Metanephros (tissue), 2 donors: ENCODE measurements at places on chromosomes 7 and 10. TPM values are rescaled to one million over a fixed set of nuclear protein-coding genes. Genes with fewer than 3 reads are reported as not detected.

The MYL10 gene
- 8.8 TPM for total RNA-seq

The INPP5F gene
- 37.3 TPM for total RNA-seq

The CALML3 gene
- total RNA-seq: not detected

The UNC5B gene
- 44.9 TPM for total RNA-seq

The VGF gene
- 0.23 TPM for total RNA-seq

The TBL2 gene
- total RNA-seq: 40.6 TPM

The STAG3 gene
- 1.3 TPM for total RNA-seq

The MEST gene
- total RNA-seq: 468 TPM

The TMEM26 gene
- total RNA-seq: 6.6 TPM

The CARD11 gene
- 1.8 TPM for total RNA-seq

The CTAGE4 gene
- 5.3 TPM for total RNA-seq

The FAM13C gene
- 16.3 TPM for total RNA-seq

The DRGX gene
- not detected for total RNA-seq

The MYPN gene
- 20.4 TPM for total RNA-seq

The FEZF1 gene
- total RNA-seq: not detected

The TMEM236 gene
- total RNA-seq: 0.64 TPM

The CUBN gene
- 157 TPM for total RNA-seq

The LAMB4 gene
- total RNA-seq: 1.8 TPM

The UPK3B gene
- 1.6 TPM for total RNA-seq

The SPDYE5 gene
- not detected for total RNA-seq

The GOLGA7B gene
- total RNA-seq: 0.35 TPM

The BET1 gene
- total RNA-seq: 39.6 TPM

The RASSF4 gene
- 24.1 TPM for total RNA-seq

The GPR85 gene
- 1.5 TPM for total RNA-seq

The TEX36 gene
- total RNA-seq: not detected

The SMKR1 gene
- total RNA-seq: 0.53 TPM

The SPDYE11 gene
- not detected for total RNA-seq

The LBX1 gene
- total RNA-seq: 1.5 TPM

The TNPO3 gene
- total RNA-seq: 51.3 TPM

The NUTM2A gene
- total RNA-seq: 2.7 TPM

The RNF32 gene
- 1.1 TPM for total RNA-seq

The CLCN1 gene
- 3.9 TPM for total RNA-seq
